ENCODE measurements at places on chromosomes 1 and 21. TPM values are rescaled to one million over a fixed set of nuclear protein-coding genes. Genes with fewer than 3 reads are reported as not detected.

The B3GALNT2 gene
- total RNA-seq = 26.8 TPM

The NEGR1 gene
- 1.8 TPM for total RNA-seq

The SLC30A10 gene
- total RNA-seq = not detected

The CYP4A11 gene
- not detected for total RNA-seq

GRCh38 chr1:76477156-76477555 lies 390.1 kb upstream of the ST6GALNAC5 start:
- no peak for DNase-seq

Data from H4 (cell line).